ENCODE measurements at places on chromosomes 4 and X.

- no peak for DNase-seq
These were observed 808 bp downstream of the THAP6 start for GRCh38 chr4:75514949-75515612.

DNA sequence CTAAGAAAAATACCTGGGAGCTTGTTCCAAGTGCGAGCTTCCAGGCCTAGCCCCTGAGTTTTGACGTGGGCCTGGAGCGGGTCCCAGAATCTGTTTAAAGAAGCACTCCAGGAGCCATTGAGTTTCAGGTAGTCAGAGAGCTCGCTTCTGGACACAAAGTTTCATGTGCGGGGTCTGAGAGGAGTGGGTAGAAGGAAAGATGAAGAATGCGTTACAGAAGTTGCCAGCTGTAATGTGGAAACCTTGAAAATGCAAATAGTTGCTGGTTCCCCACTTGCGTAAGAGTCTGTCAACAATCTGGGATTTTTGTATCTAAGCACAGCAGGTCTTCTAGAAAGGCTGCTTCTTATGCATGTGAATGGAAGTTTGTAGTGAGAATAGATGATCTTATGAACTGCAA, 77.5 kb upstream of the CLCN4 start:
- DNase-seq, result no peak

DNA sequence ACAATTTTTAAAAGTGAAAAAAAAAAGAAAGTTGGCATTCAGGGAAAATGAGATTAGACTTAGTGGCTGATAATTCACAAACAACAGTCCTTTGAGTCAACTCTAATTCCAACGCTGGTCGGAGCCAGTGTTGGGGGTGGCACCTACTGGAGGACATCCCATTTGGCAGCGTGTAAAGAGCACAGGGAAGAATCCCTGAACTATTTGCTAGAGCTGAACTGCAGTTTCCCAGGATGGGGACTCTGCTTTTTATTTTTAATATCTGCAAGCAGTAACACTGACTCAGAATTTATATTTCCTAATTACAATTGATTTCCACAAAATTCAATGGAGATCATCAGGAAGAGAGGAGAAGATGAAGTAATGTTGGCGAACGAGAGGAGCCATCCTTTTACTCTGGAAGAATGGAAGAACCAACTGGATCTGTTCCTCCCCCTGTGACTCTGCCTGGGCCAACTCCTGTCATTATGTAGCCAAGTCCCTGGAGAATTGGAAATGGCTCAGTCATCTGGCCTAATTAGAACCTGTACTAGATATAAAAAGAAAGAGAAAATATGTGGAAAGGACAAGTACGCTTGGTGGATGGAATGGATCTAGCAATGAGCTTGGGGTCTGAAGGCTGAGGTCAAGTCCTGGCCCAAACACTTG, 76.7 kb downstream of the IRF2 start:
- DNase-seq, result no peak

- no peak for DNase-seq
These were observed 171.6 kb downstream of the NR3C2 start for GRCh38 chr4:148270630-148271029.

- no peak for DNase-seq
These were observed 247.2 kb upstream of the EPHA5 start for GRCh38 chr4:65917486-65917885.

GRCh38 chrX:92231391-92231790, 452.2 kb downstream of the PCDH11X start:
- no peak for DNase-seq

DNA sequence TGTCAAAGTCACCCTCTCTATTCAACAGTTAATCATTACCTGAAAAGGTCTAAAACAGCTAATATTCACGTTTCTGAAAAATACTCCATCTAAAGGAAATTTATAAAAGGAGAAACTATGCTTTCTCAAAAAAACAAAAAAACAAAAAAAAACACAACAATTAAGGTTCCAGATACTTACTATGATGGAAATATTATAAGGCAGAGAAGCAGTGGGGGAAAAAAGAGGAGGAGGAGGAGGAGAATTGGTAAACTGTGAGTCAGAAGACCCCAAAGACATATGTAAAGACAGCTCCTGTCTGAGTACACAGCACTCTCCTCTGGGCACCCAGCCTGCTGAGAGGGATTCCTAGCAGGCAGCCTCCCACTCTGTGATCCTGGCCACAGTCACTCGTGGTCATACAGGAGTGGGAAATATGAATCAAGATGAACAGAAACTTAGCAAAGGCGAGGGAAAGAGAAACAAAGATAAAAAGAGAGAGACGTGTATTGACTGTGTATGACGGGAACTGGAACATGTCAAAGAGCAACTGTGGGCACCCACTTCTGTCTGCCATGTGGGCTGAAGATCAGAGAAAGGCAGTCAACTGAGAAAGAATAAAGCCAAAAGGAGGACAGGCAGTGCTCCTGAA, 12.5 kb downstream of the KLHL15 start:
- DNase-seq, result peak; percentile 7

GRCh38 chrX:56761167-56761566, 32.1 kb downstream of the NBDY start:
- DNase-seq, result no peak

- no peak for DNase-seq
These were observed 31.3 kb upstream of the TAPT1 start for GRCh38 chr4:16257611-16258010.

- no peak for DNase-seq
These were observed 21.6 kb downstream of the PCDH18 start for GRCh38 chr4:137510557-137511265.

DNA sequence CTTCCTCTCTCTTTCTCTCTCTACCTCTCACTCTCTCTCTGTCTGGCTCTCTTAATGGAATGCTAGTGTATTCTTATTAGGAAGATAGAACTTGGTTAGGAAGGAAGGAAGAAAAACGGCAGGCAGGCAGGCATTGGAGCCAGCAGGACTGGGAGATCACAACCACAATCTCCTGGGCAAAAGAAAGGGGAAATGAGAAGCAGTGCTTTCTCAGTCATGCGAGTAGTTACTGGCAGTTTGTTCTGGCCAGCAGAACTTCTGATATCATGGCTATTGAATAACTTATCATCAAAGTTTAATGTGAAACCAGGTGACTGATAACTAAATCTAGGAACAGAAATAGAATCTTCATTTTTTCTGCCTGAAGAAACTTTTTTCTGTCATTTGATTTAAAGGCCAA, 60.9 kb upstream of the PAGE1 start:
- DNase-seq, result no peak

DNA sequence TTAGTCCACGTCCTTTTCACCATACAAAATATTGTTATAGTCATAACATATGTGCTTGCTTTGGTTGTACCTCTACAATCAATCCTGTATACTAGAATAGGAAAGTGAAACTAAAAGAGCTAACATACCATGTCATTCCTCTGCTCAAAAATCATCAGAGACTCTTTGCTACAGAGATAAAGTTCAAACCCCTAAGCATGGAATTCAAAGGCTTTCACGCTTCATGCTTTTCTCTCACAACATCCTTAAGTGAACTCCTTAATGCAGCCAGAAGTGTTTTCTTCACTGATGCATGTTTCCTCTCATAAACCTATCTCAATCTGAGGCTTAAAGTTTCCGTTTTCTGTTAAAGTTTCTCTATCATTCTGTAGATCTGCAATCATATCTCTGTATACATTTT, 744.6 kb upstream of the IGFBP7 start:
- DNase-seq, result no peak

GRCh38 chr4:186781032-186781917, 57.6 kb upstream of the FAT1 start:
- DNase-seq, result no peak

- no peak for DNase-seq
These were observed 152.7 kb upstream of the FTHL17 start for GRCh38 chrX:31224381-31225012.

DNA sequence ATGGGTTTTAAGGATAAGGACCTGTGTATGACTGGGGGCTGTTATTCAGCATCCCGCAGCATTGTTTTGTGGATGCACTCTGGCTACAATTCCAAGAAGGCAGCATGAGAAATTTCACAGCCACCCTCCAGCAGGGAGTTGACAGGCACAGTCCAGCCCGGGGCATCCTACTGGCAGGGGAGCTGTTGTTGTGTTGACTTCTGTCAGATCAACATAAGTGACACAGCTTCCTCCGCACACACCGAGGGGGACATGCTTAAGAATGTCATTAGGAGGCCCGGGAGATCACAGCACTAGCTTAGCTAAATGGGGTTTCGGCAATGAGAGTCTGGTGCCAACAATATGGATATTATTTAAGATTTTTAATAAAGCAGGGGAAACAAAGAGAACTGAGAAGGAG, 326.5 kb downstream of the ASMT start:
- DNase-seq, result no peak

DNA sequence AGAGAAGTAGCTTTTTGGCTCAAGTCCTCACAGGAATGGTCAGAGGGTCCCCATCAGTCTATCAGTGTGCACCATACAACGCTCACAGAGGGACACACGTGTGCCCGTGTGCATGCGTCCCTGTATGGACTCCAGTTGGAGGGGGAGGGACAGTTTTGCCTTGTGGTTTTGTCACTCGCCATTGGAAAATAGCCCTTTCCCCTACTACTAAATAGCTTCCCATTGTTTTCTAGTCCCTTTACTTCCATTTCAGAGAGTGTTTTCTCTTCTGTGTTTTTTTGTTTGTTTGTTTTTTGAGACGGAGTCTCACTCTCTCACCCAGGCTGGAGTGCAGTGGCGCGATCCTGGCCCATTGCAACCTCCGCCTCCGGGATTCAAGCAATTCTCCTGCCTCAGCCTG, 34.9 kb downstream of the WDR13 start:
- DNase-seq, result no peak

DNA sequence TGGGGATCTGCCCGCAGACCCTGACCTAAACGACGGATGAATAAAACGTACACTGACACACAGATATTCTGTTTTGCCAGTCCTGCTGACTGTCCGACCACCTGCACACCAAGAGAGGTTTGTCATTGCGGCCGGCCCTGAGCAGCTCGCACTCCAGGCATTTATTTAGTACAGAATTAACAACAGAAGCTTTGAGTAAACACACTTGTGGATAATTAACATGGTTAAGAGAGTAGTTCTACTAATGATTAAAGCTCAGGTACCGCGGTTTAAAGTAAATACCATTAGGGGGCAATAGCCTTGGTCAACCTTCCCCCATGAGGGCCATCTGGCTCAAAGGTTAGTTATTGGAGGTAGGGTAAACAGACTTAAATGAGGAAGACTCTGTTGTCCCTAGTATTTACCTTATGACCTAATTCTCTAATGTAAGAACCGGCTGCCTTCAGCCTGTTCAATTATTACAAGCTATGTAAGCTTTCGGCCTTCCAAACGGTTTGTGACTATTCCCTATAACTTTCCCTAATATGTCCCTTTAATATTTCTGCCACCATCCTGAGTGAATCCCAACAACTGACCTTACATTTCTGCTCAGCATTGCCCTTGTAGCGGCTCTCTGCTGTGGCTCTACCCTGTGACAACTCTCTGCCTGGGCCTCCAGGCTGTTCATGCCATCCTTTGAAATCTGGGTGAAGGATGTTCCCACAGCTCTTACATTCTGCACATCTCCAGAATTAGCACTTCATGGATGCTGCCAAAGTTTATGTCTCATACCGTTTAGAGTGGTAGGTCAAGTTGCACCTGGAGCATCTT, 46.9 kb upstream of the SYTL5 start:
- DNase-seq, result no peak

- no peak for DNase-seq
These were observed 426.5 kb upstream of the PABPC4L start for GRCh38 chr4:134628066-134628465.

GRCh38 chrX:87621697-87622096, 104.1 kb downstream of the KLHL4 start:
- DNase-seq, result no peak

GRCh38 chr4:105061136-105061696, 85.5 kb upstream of the TET2 start:
- DNase-seq, result no peak

DNA sequence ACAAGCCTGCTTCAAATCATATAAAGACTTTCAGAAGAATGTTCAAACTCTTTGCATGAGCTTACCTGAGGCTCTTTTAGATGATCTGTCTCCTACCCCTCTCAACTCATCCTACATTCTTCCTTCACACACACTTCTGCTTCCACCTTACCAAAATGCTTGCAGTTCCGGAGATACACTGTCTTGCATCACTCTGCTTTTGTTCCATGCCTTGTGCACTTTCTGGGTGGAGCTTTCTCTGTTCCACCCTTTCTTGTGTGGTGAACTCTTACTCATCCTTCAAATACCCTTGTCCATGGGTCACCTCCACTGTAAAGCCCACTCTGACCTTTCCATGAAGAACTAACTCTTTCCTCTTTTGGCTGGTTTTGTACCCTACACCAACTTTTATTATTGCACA, 18.4 kb upstream of the MGST2 start:
- DNase-seq, result no peak

GRCh38 chr4:51840781-51841180, 2.2 kb upstream of the DCUN1D4 start:
- no peak for DNase-seq

- DNase-seq, result no peak
These were observed 7.0 kb upstream of the CRMP1 start for GRCh38 chr4:5899881-5900280.

- no peak for DNase-seq
These were observed 7.0 kb downstream of the KDR start for GRCh38 chr4:55118397-55118796.

DNA sequence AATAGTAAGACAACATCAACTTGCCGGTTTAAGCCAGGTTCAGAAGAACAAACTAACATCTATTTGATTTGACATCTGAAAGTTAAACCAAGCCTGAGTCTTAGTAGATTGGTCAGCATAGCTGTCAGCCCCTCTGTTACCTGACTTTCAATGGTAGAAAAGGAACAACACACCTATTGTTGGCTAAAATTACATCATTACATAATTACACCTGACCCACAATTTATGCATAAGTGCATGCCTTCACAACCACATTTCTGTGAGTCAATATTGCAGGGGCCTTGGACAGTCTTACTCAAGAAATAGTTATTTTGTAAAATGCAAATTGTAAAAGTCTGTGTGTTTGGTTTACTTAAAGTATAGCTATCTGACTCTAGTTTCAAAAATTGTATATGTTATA, 36.2 kb downstream of the EGFL6 start:
- DNase-seq, result no peak

DNA sequence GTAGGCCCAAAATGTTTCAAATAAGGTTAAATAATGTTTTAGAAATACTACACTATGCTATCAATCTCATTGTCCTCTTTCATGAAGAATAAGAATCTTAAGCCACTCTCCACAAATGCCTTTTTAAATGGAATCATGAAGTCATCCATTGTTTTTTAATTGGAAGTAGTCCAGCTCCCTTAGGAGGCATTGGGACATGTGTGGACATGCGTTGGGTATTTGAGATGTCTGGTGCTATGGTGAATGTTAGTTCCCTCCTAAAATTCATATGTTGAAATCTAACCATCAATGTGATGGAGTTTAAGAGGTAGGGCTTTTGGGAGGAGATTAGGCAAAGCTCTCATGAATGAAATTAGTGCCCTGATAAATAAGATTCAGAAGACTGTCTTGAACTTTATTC, 289.0 kb downstream of the C4orf33 start:
- DNase-seq, result no peak

- DNase-seq, result no peak
These were observed 156.0 kb upstream of the GALNT7 start for GRCh38 chr4:173012608-173013007.

GRCh38 chrX:48826876-48827653, 752 bp downstream of the ERAS start:
- no peak for DNase-seq

- DNase-seq, result no peak
These were observed 184.3 kb downstream of the NPNT start for GRCh38 chr4:106079616-106080015.
